ENCODE measurements at places on chromosomes 7 and 10.

- no peak for DNase-seq
These were observed 64.9 kb upstream of the PITRM1 start for GRCh38 chr10:3237530-3237929.

- no peak for DNase-seq
These were observed 40.4 kb downstream of the PDIA4 start for GRCh38 chr7:148987751-148988512.

- DNase-seq, result no peak
These were observed 343.6 kb upstream of the AUTS2 start for GRCh38 chr7:69254643-69255042.

- DNase-seq, result peak; percentile 83
These were observed 178.5 kb downstream of the NRP1 start for GRCh38 chr10:33155720-33156638.

- DNase-seq, result no peak
These were observed 51.4 kb upstream of the GRB10 start for GRCh38 chr7:50834031-50834535.

- no peak for DNase-seq
These were observed 49.9 kb downstream of the CPVL start for GRCh38 chr7:29096446-29096730.

GRCh38 chr10:58976254-58976653, 200.2 kb upstream of the PHYHIPL start:
- DNase-seq, result no peak

GRCh38 chr7:92336662-92337340, 91.0 kb downstream of the ANKIB1 start:
- DNase-seq, result peak; percentile 62

- no peak for DNase-seq
These were observed 36.8 kb downstream of the SLC29A3 start for GRCh38 chr10:71355886-71356285.

GRCh38 chr10:123848564-123849457, 42.8 kb downstream of the CPXM2 start:
- DNase-seq, result no peak

- DNase-seq, result no peak
These were observed 6.6 kb downstream of the TFPI2 start for GRCh38 chr7:93883917-93884345.

- DNase-seq, result peak; percentile 40
These were observed 26.5 kb downstream of the DNAJB12 start for GRCh38 chr10:72328045-72328828.

DNA sequence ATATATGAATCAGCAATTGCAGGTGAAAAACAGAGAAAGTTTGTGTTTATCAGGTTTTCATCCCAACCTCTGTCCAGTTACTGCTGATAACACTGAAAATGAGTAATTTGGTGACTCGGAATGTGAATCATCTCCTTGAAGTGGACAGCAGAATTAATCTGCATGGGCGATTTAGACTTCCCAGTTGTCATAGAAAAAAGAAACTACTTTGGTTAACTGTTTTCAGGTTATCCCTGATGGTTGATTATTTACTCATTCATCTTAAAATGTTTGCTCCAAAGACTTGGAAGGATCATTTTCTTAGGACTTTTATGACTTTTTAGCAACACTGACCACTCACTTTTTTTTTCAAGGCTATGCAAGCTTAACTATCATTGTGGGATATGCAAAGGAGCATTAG, 504.1 kb upstream of the ANKRD30A start:
- DNase-seq, result no peak

- no peak for DNase-seq
These were observed 12.4 kb upstream of the GSTK1 start for GRCh38 chr7:143250822-143251221.

GRCh38 chr7:157890921-157891401, 554.2 kb downstream of the DNAJB6 start:
- DNase-seq, result no peak

- DNase-seq, result no peak
These were observed 57.1 kb downstream of the LSMEM1 start for GRCh38 chr7:112537822-112538387.

- DNase-seq, result no peak
These were observed 40.3 kb downstream of the SLC25A28 start for GRCh38 chr10:99579971-99580370.

- DNase-seq, result no peak
These were observed 46.7 kb upstream of the TEX47 start for GRCh38 chr7:88842201-88842600.

DNA sequence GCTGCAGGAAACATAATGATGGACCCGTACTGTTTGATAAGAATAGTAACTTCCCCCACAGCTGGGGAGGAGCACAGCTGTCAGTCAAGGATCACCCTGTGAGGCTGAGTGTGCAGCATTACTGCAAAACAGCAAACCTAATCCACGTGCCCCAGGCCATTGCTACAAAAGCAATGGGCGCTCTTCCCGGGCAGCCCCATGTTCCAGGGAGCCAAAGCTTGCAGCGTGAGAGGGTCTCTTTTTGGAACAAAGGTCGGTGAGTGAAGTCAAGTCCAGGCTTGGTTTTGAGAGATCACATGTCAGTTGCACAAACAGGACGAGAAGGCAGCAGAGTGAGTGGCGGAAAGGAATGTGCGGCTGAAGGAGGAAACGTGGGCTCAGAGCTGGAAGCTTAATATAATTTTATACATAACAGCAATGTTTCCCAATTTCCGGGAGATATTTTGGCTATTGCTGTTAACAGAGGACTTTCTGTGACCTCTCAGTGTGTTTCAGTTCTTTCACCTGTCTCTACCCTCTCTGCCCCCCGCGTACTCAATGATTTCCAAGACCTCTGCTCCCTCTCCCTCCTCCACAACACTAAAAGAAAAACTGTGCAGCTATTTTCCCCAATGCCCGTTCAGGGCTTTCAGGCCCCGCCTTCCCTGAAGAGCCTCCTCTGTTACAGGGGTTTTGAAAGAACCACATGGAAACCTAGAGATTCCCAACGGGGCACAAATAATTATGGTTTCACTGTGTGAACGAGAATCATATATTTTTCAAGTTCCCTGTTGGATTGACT, 128.9 kb downstream of the MTPAP start:
- no peak for DNase-seq
